ENCODE measurements at places on chromosomes 12 and 14.
A peak's percentile ranks its signal among the peaks of the same experiment; 100 is the strongest.

DNA sequence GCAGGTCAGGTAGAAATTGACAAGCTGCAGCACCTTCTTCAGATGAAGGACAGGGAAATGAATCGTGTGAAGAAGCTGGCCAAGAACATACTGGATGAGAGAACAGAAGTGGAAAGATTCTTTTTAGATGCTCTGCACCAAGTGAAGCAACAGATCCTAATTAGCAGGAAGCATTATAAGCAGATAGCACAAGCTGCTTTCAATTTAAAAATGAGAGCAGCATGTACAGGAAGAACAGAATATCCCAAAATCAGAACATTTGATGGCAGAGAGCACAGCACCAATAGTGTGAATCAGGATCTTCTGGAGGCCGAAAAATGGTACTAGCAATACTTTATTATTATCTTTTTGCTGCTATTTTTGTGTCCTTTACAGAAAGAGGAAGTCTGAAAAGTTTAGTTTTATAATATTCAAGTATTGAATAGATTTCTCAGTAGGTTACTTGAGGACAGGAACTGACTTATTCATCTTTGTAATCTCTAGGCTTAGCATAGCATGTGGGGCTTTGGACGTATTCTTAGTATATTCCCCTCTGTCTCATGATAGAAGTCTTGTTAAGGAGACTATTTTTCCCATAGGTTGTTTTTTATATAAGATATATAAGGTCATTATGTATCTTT, 30.8 kb downstream of the BBOF1 start:
- no peak for DNase-seq

GRCh38 chr12:122949816-122950675, 16.2 kb downstream of the ABCB9 start:
- no peak for DNase-seq

- DNase-seq, result peak; percentile 5
These were observed 623 bp upstream of the C14orf132 start for GRCh38 chr14:96038558-96038919.

DNA sequence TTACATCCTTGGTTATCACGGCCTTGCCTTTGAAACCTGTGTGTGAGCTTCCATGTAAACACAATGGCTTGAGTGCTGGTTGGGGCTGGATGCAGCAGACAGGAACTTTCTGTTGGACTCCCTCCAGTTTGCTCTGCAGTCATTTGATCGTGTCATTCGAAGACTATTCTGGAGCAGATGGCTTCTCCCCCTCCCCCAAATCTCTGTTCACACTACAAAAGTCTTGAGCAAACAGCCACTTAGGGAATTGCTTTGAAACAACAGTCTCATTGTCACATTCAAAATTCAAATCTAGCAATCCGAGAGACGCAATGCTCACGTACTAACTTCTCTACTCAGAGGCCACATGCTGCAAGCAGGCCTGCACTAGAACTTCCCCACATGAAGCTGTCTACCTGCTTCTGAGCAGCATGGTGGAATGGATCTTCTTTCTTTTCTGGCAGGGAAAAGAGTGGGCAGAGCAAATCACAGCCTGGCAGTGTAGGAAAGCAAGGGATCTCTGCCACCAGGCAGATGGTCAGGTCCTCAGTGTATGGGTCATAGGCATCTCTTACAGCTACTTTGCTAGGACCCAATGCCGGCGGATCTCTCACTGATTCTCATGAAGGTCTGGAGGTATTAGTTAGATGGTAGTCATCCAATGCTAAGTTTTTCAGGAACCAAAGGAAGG, 214.2 kb downstream of the PPM1H start:
- DNase-seq, result no peak

DNA sequence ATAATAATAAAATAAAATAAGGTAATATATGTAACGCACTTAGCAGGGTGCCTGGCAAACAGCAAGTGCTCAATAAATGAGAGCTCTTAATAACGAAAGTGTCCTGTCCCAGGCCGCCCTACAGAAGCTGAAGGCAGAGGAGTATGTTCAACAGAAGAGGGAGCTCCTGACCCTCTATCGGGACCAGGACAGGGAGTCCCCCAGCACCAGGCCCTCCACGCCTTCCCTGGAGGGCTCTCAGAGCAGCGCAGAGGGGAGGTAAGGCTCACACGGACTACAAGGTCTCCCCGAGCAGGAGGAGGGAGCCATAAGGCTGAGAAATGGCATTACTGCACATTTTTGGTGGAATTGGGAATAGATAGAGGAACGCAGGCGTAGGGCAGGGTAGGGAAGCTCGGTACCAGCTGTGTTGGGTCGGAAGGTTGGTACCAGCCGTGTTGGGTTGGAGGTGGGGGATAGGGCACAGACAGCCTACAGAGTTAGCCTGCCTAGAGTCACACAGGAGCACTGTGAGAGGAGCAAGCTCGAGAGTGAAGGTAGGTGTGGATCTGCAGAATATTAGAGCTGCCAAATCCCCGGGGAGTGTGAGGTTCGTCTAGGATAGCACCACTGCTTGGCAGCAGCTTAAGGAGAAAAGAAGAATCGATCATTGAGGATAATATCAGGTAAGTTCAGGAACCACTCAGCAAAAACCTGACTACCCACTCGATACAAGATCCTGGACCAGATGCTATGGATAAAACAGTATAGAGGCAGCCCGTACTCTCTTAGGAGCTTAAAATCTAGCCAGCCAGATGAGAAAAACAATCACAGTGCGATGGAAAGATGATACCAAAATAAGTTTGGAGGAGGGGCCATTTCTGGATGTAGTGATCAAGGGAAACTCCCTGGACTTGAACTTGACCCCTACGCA, 15.3 kb downstream of the TNFRSF1A start:
- no peak for DNase-seq

DNA sequence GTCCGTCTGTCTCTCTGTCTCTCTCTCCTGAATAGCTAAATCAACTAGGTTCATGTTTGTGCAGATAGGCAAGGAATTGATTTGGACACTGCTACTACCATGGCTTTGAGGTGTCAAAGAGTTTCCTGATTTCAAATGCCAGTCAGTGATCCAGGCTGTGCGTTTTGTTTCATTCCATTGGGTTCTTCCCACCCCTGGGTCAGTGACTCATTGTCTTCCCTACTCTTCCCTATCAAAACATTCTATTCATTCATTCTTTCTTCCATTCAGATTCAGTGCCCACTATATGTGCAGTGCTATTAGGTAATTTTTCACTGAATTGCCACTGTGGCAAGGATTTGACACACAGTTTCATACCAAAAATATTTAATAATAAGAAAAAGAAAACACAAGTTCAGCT, 50.4 kb downstream of the RPH3A start:
- no peak for DNase-seq

DNA sequence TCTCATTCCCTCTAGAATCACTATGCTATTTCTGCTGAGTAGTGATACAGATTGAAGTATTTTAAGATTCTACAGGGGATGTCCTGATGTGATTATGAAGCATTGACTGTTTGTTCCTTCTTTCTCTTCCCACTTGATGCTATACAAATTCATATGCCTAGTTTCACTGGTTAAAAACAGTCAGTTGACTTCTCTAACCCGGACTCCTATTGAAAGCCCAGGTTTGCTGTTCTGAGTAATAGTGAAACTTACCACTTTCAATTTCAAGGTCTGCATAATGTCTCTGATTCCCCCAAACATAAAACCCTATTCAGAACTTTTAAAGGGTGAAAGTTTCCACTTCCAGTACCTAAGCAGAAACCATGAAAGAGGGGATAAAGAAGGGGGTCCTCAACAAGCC, 117.7 kb upstream of the RPL10L start:
- no peak for DNase-seq

DNA sequence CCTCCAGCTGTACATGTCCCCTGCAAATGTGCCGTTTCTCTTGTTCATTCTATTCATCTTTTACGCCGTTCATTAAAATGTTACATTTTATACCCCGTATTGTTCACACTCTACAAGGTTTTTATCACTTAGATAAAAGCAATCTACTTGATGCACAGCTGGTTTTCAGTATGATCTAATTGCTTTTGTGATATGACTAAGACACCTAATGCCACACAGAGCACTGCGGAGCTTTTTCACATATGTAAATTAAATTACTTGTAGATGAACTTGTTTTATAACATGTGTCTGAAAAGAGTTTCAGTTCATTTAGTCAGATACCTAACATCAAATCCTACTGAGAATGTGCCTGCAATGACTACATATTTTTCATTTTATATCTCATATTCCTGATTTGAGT, 40.9 kb upstream of the RERGL start:
- DNase-seq, result no peak

DNA sequence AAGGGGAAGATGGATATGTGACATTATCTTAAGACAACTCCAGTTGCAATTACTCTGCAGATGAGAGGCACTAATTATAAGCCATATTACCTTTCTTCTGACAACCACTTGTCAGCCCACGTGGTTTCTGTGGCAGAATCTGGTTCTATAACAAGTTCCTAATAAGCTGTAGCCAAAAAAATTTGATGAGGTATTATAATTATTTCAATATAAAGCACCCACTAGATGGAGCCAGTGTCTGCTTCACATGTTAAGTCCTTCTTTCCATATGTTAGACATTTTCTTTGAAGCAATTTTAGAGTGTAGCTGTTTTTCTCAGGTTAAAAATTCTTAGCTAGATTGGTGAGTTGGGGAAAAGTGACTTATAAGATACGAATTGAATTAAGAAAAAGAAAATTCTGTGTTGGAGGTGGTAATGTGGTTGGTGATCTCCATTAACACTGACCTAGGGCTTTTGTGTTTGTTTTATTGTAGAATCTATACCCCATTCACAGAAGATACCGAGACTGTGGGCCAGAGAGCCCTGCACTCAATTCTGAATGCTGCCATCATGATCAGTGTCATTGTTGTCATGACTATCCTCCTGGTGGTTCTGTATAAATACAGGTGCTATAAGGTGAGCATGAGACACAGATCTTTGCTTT, 36.9 kb downstream of the PSEN1 start:
- no peak for DNase-seq

- no peak for DNase-seq
These were observed 8.4 kb downstream of the TSPAN9 start for GRCh38 chr12:3085341-3086139.

- no peak for DNase-seq
These were observed 56.4 kb downstream of the PPP2R5E start for GRCh38 chr14:63486738-63487137.

DNA sequence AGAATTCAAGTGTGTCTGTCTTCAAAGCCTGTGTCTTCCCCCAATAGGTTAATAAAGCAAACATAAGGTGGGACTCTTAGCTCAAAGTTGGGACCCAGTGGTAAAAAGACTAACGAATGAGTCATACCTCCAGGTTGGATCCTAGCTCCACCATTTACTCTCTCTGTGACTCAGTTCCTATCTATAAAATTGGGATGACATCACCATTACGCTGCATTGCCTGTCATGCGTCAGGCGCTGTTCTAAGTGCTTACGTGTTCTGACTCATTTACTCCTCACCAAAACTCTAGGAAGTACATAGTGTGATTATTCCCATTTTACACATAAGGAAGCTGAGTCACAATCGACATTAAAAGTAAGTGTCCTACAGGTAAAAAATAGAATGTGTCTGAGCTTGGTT, 915.8 kb downstream of the VRK1 start:
- no peak for DNase-seq

- no peak for DNase-seq
These were observed 99.2 kb upstream of the AMN1 start for GRCh38 chr12:31828071-31828470.

GRCh38 chr12:20000229-20000849, 368.0 kb upstream of the PDE3A start:
- DNase-seq, result no peak

- no peak for DNase-seq
These were observed 12.6 kb downstream of the BTBD6 start for GRCh38 chr14:105260959-105261358.

- no peak for DNase-seq
These were observed 17.4 kb upstream of the PYGL start for GRCh38 chr14:50961605-50962221.

GRCh38 chr12:109717390-109718357, 4.0 kb downstream of the FAM222A start:
- no peak for DNase-seq

GRCh38 chr12:64752833-64753238, 6.4 kb downstream of the GNS start:
- no peak for DNase-seq

DNA sequence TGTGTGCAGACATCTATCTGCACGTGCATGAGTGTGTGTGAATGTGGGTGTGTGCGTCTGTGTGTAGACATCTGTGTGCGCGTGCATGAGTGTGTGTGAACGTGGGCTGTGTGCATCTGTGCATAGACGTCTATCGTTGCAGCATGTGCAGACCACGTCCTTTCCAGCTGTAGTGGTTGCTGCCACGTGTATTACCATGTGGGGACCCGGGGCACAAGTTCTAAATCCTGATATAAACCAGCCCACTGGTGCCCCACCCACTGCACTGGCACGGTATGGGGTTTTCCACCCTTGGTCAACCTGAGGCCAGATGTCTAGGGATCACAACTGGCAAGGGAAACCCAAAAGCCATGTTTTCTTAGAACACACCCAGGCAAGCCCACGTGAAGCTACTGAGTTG, 197.0 kb downstream of the ANO2 start:
- no peak for DNase-seq

DNA sequence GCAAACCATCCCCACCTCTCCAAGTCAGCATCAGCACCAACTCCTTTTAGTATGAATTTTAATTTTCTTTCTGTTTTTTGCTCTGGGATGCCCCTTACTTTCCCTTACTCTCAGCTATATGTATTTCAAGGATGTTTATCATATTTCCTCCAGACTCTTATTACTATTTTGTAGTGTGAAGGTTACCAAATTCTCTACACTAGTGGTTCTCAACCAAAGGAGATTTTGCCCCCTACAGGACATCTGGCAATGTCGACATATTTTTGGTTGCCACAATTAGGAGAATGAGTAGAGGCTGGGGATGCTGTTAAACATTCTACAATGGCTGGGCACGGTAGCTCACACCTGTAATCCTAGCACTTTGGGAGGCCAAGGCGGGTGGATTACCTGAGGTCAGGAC, 29.1 kb upstream of the SOS2 start:
- peak; percentile 7 for DNase-seq

DNA sequence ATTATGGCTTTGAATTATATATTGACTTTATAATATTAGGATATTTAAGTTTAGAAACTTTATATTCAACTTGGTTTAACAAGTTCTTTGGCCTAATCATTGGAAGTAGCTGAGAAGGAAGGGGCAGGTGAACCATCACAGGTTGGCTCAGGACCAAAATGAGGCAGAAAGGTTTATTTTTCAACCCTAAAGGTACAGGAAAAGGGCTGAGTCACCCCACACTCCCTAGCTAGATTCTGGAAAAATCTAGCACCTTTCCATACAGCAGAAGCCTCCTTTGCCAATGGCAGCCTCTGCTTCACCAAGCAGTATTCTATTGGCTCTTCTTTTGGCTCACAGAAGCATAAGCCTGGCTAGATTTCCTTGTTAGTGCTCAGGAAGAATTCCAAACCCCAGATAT, 19.3 kb upstream of the MED6 start:
- no peak for DNase-seq

GRCh38 chr12:3342051-3342450, 149.0 kb upstream of the PRMT8 start:
- DNase-seq, result no peak

DNA sequence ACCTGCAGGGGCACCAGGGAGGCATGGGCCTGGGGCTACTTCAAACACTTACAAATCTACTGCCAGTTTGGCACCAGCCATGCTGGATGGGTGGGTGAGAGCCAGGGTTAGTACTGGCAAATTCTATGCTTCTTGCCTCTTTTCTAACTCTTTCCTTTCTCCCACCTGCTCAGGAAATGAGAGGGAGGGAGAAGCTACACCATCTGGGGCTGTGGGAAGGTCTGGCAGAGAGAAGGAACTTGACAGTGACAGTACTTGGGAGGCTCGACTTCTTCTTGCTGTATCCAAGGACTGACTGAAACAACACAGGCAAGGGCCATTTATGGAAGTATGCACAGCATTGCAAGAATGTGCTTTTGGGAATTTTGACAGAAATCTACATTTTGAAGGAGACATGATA, 149.6 kb upstream of the DYRK2 start:
- DNase-seq, result no peak

All from activated naive CD4-positive, alpha-beta T cell treated with Interleukin-2 at 50 U/mL for 16 hours (primary cell).